ENCODE measurements at places on chromosomes 12 and 14.
A peak's percentile ranks its signal among the peaks of the same experiment; 100 is the strongest.

DNA sequence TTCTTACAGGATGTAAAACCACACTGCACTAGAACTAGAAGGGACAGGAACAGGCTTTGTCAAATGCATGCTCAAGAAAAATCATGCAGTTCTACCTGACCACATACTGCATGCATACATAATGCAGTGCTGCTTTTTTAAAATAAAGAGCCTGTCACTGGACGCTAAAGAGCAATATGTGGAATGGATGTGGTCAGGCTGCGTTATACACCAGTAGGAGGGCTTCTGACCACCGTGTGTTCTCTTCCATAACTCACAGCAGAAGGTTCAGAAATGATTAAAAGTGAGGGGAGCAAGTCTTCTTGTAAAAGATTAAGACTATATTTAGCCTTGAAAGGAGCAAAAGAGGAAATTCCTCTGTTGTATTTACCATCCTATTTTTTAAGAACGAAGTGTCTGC is 392.0 kb downstream of the EMP1 start:
- DNase-seq, result no peak

GRCh38 chr12:115223322-115223721 is 539.3 kb upstream of the TBX3 start:
- DNase-seq, result no peak

- DNase-seq, result peak; percentile 40
Observed at GRCh38 chr14:75654127-75654732, 6.4 kb downstream of the ERG28 start.

- DNase-seq, result no peak
Observed at GRCh38 chr12:43066471-43066870, 476.9 kb upstream of the PRICKLE1 start.

DNA sequence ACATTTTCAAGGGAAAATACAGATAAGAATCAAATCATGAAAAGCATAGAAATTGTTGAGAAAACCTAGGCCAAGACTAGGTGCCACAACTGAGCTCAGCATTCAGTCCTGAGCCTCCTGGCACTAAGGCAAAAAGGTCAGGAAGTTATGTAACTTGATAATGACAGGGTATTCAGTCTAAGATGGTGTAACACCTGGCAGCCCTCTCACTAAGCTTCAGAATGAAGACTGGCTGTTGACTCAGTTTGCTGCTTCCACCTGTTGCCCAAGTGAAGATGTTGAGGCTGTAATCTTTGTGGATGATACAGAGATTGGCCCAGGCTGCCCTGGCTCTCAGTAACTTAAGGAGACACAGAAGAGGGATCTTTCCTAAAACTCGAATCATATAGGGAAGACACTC is 19.6 kb downstream of the PROX2 start:
- no peak for DNase-seq

DNA sequence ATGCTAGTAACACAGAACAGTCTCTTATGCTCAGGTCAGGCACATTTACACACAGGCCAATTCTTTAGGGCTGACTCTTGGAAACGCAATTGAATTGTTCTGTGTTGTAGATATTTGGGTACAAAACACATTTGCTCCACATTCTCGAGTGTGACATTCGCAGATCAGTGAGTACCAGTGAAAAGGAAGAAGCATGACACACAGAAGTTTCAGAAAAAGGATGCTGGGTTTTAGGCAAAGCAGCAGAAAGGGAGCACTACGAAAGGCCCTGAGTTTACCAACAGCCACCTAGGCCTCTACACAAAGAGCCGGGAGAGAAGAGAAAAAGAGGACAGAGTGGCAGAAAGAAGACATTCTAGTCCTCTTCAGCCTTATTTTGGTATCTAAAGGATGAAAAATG is 254.4 kb upstream of the BTG1 start:
- no peak for DNase-seq

DNA sequence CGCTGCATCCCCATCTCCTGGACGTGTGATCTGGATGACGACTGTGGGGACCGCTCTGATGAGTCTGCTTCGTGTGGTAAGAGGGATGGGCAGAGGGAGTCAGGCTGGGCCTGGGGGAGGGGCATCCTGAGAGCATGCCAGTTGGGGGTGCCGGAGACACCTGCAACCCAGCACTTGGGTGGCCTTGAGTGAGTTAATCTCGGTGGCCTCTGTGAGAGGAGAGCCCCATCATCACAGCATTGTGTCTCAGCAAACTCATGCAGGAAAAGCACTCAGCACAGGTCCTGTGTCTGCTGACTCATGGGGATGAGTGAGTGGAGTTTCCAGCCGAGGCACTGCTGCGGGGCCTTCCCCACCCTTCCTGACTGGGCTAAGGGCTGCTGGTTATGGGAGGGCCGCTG is 19.6 kb upstream of the LRP1-AS start:
- DNase-seq, result no peak

- DNase-seq, result no peak
Observed at GRCh38 chr12:19404242-19404880, 34.9 kb upstream of the AEBP2 start.

DNA sequence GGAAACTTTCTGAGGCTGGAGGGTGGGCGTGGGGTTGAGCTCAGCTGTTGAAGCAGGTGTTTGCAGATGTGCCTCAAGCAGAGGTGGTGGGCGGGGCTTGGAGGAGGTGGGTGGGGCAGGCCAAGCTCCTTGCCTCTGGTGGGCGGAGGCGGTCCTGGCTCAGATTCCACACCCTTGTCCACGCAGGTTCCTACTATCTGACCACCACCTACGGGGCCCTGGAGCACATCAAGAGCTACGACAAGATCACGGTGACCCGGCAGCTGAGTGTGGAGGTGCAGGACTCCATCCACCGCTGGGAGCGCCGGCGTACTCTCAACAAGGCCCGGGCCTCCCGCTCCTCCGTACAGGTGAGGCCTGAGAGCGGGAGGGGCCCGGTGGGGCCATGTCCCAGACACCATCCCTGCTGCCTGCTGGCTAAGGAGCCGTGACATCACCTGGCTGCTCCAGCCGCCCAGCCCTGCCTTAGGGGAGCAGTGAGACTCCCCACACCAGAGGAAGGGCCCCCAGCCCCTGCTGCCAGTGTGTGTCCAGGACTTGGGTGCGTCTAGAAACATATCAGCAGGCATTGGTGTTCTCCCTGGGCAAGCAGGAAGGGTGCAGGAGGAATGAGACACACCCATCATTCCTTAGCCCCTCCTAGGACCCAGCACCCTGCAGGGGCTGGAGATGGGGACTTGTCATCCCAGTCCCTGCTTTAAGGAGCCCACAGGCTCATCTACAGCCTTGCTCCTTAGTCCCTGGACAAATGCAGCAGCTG is 63.4 kb downstream of the LGMN start:
- DNase-seq, result peak; percentile 19

DNA sequence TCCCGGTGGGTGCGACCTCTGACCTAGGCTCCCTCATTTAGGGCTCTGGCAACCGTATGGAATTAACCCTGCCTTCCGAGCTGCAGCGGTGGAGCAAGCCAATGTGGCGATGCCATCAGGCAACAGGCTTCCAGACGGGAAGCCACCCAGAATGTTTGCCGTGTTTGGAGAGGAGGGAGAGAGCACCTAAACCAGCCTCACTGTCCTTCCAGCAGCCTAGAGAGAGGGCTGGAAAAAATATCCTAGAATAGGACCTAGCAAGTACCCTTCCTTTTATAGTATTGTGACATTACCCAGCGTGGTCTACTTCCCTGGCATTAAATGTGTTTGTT is 287 bp upstream of the SLC2A13 start:
- DNase-seq, result no peak

DNA sequence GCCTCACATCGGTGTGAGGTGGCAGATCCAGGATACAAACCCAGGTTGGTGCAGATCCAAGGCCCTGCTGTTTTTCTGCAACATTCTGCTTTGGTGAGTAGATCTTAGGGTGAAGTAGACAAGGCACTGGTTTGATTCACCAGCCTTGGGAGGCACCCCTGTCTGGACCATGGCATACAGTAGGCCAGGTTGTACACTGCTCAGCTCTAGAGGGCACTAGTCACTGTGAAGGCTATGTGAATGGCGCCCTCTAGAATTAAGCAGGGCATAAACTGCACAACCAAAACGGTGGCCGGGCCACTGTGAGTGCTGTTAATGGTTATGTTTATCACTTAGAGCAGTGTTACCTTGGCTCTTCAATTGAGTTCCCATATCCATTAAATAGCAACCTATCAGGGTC is 280.6 kb upstream of the PWP1 start:
- DNase-seq, result no peak

DNA sequence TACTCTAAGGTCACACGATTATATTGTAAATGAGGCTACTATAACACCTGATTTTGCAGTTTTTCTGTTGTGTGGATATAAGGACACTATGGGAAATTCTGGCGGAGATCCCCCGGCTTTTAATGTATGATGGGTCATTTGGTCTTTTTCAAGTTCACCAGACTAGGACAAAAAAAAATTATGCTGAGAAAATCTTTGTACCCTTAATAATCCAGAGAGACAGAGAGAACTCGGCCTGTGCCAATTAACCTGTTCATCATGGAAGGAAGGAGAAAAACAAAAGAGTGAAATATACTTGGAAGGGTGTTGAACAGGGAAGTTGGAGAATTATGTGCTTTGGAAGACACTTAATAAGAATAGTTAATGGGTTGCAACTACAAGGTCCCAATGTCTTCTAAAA is 62.2 kb upstream of the KICS2 start:
- no peak for DNase-seq

- no peak for DNase-seq
Observed at GRCh38 chr14:104393898-104394381, 185.6 kb upstream of the C14orf180 start.

DNA sequence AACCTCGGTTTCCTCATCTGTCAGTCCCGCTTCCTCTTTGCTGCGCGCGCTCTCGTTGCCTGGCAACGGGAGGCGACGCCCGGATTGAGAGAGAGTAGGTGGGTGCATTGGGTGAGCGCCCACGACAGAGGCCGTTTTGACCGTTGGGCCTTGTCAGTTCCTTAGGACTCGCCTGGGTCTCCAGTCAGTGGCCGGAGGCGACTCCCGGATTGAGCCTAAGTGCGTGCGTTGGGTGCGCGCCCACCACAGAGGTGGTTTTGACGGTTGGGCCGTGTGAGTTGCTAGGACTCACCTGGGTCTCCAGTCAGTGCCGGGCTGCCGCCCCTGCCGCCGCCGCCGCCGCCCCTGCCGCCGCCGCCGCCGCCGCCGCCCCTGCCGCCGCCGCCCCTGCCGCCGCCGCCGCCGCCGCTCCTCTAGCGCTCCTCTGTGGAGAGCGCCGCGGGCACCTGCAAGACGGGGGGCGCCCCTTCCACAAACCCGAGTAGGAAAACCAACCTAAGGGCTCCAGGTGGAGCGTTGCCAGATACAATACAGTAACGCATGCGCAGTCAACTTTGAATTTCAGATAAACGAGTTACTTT is 37.2 kb downstream of the APOBEC1 start:
- no peak for DNase-seq

DNA sequence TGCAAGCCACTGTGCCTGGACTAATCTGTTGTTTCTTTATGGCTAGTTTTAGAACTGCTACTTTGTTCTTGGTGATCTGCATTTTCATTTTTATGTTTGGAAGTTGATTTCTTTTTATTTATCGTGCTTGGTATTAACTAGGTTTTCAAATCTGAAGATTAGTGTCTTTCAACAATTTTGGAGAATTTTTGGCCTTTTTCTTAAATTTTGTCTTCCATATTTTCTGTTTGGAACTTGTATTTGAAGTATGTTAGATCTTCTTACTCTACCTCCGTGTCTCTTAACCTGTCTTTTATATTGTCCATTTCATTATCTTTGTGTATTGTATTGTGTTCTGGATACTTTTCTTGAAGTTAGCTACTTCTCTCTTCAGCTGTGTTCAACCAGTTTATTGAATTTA is 9.5 kb downstream of the FRS2 start:
- no peak for DNase-seq

- no peak for DNase-seq
Observed at GRCh38 chr12:42790761-42791151, 201.2 kb upstream of the PRICKLE1 start.

DNA sequence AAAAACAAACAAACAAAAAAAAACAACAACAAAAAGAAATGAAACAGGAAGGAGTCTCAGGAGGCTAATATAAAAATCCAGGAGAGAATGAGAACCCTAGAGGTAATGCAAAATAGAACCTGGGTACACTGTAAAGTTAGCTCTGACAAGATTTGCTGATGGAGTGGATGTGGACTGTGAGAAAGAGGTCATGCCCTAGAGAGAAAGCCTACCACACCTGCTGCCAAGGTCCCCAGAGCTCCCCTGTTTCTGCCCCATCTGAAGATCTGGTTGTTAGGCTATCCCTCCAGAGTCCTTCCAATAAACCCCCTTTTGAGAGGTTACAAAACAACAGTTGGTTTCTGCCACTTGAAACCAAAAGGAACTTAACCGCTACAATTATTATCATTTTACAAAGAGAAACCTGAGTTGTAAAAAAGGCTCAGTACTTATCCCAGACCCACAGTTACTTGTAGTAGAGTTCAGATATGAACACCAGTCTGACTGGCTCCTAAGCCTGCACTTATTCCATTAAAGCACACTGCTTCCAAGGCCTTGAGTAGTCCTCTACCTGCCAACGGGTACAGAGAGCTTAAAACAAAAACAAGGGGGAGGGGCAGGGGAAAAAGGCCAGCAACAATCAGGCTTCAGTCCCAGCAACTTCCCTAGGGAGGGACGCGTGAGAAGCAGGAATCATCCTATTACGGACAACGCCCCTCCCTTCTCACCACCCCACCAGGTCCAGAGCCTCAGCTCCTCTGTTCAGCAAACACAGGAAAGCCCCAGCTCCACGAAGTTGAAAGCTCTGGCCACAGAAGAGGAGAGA is 27.7 kb downstream of the PPP1R13B start:
- DNase-seq, result peak; percentile 88

DNA sequence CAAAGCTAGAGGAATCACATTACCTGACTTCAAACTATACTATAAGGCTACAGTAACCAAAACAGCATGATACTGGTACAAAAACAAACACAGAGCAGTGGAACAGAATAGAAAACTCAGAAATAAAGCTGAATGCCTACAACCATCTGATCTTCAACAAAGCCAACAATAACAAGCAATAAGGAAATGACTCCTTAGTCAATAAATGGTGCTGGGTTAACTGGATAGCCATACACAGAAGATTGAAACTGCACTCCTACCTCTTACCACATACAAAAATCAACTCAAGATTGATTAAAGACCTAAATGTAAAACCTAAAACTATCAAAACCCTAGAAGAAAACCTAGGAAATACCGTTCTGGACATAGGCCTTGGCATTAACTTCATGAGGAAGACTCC is 182.6 kb upstream of the CNOT2 start:
- no peak for DNase-seq

- peak; percentile 56 for DNase-seq
Observed at GRCh38 chr14:67820428-67820971, 921 bp downstream of the RAD51B start.

DNA sequence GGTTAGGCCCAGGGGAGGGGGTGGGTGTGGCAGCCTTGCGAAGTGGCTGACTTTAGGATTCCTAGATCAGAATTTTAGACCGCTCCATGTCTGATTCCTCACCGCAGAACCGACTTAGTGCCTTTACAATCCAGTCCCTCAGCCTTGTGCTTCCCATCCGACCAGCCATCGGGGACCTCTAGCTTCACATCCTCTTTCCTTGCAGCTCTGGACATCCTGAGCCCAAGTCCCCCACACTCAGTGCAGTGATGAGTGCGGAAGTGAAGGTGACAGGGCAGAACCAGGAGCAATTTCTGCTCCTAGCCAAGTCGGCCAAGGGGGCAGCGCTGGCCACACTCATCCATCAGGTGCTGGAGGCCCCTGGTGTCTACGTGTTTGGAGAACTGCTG is 557 bp downstream of the COPS7A start:
- peak; percentile 78 for DNase-seq

- no peak for DNase-seq
Observed at GRCh38 chr14:90518941-90519256, 122.1 kb downstream of the CALM1 start.

All from NCI-H1417 (cell line).